NCI-H1694 treated with DMSO at 0.1 percent for 48 hours (cell line): ENCODE measurements at places on chromosomes 16 and 17.

GRCh38 chr16:84286578-84287240 lies 8.0 kb upstream of the WFDC1 start:
- DNase-seq: no peak

DNA sequence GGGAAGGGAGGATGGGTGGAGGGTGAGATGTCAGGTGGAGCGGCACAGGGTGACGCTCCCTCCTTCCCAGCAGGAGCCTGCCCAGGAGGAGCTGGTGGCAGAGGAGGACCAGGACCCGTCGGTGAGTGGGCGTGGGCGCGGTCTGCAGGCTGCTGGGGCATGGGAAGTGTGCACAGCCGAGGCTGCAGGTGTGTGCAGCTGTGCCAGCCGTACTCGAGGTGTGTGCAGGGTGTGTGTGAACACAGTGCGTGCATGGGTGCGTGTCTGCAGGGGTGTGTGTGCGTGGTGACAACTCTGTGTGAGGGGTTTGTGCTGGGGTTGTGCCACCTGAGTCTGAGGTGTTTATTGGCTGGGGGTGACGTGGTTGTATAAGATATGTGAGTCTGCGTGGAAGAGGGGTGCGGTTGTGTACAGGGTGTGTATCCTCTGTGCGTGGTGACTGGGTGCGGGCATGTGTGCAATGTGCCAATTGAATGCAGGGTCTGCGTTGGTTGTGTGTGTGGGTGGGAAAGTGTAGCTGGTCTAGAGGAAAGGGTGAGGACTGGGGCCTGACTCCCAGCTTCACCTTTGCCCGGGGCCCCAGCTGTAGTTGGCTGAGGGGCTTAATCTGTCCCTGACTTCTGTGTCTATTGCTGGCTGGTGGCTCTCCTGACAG lies 670 bp downstream of the TNFSF12 start:
- DNase-seq: no peak

DNA sequence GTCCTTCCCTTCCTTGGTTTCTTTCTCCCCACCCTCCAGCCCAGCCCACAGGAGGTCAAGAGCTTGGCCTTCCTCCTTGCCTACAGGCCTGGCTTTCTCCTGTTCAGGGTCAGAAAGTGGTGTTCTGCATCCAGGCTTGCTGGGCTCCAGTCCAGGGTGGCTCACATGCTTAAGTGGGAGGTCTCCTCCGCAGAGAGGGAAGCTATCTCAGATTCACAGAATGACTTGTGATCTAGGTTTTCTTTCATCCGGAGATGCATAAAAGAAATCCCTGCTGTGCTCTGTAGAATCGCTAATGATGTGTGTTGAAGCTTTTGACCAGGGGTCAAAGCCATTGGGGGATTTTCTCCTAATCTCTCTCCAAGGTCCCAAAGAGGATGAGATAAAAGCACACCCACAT lies 382.3 kb upstream of the EEF2KMT start:
- DNase-seq: no peak

GRCh38 chr16:89261691-89262563 lies 44.4 kb downstream of the ZNF778 start:
- DNase-seq: no peak
